Left lung (tissue), 14 donors: ENCODE measurements at places on chromosomes 1 and 21. TPM values are rescaled to one million over a fixed set of nuclear protein-coding genes. Genes with fewer than 3 reads are reported as not detected.

Gene WNT3A
- not detected for polyA plus RNA-seq

Gene DNAH14
- 17.4 TPM for polyA plus RNA-seq

Gene CACNA1S
- 0.12 TPM for polyA plus RNA-seq

DNA sequence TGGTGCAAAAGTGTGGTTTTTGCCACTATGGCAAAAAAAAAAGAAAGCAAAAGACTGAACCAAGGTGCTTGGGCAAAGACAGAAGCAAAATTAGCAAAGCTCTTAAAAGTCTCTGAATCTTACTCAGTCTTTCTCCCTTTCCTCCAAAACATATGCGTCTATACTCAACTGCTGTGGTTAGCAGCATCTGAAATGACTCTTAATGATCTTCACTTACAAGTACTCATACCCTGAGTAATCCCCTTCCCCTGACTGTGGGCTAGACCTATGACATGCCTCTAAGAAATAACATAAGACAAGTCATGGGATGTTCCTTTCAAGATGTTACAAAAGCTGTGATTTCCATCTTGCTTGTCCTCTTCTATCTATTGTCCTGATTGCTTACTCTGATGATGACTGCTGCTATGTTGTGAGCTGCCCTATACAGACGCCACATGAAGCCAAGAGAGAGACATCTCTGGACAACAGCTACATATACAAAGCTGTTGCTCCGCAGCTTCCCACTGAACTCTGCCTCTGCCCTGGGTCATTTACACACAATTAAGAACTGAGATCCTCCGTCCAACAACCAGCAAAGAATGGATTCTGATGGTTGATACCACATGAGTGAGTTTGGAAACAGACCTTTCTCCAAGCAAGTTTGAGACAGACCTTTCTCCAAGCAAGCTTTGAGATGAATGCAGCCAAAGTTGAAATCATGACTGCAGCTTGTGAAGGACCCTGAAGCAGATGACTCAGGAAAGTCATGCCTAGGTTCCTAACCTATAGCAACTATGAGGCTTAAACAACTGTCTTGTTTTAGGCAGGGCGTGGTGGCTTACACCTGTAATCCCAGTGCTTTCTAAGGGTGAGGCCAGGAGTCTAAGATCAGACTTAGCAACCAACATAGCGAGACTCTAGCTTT lies 55.2 kb downstream of the PUM1 start:
- DNase-seq, result no peak

GRCh38 chr1:26268290-26269197 lies 11.3 kb upstream of the SH3BGRL3 start:
- DNase-seq, result no peak

DNA sequence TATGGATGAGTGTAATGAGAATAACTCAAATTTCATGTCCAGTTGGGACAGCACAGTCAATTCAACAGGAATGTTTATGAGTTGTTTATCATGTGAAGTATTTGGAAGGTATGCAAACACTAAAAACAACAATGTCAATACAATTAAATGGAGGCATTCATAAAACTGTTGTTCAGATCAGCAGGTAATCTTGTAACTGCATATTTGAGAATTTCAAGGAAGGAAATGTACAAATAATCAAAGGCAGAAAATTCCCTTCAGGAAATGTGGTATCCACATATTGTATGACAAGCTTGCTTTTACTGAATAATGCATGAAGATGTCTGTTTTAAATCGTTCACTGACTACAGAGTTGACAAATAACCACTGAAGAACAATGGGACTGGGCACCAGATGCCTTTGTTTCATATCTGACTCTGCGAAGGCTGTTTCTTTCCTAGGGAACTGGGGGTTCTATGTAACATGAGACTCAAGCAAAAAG lies 198.3 kb downstream of the LTN1 start:
- no peak for DNase-seq

GRCh38 chr1:93678946-93679480 lies 2.6 kb downstream of the BCAR3 start:
- no peak for DNase-seq

DNA sequence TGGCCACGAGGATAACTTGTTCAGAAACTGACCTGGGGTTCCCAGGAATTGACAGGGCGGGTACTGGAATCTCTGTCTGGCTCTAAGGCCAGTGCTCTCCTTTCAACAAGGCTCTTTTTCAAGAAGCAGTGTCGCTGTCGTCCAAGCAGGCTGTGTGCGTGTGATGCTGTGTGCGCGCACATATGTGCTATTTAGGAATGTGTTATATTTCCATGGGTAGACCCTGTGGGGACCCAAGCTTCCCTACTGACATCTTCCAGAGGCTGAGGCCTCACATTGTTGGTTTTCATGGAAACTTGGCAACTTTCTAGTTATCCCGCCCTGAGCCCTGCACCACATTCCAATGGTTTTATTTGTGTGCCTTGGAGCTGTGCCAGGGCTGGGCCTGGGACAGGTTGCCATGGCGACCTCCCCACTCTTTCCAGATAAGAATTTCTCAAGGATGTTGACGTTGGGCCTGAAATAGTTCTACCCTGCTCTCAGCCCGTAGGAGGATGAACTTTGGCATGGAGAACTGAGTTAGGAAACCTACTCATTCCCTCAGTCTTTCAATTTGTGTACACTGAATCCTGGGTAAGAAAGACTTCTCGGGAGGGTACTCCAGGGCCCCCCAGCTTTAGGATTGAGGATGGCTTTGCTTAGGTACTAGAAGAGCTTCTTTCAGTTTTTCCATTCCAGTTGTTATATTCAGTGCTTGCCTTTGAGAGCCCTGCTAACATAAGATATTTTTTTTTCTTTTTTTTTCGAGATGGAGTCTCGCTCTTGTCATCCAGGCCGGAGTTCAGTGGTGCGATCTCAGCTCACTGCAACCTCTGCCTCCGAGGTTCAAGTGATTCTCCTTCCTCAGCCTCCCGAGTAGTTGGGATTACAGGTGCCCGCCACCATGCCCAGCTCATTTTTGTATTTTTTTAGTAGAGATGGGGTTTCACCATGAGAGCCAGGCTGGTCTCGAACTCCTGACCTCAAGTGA lies 38.8 kb upstream of the SRSF10 start:
- peak; percentile 98 for DNase-seq

DNA sequence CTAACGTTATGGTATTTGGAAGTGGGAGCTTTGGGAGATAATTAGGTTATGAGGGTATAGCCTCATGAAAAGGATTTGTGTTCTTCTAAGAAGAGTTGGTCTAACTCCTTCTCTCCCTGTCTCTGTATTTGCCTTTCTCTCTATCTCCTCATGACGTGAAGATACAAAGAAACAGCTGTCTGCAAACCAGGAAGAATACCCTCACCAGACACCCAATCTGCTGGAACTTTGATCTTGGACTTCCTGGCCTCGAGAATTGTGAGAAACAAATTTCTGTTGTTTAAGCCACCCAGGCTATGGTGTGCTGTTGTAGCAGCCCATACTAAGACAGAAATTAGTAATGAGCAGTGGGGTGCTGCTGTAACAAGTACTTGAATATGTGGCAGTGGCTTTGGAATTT lies 16.1 kb downstream of the C1orf141 start:
- no peak for DNase-seq

- no peak for DNase-seq
Observed at GRCh38 chr1:50425376-50426107, 2.3 kb upstream of the DMRTA2 start.

GRCh38 chr1:116253566-116254382 lies 119.3 kb upstream of the ATP1A1 start:
- no peak for DNase-seq
